ENCODE measurements at places on chromosomes 5 and 9. TPM values are rescaled to one million over a fixed set of nuclear protein-coding genes. Genes with fewer than 3 reads are reported as not detected.

Gene PDCD1LG2
- total RNA-seq, result 13.0 TPM

Gene PLAC8L1
- total RNA-seq, result 0.40 TPM

Gene NMRK1
- 29.5 TPM for total RNA-seq

Gene GRM6
- total RNA-seq, result not detected
